ENCODE measurements at places on chromosomes 7 and 10.

- DNase-seq: no peak
Measured at GRCh38 chr7:93817526-93817925, 73.0 kb downstream of the TFPI2 start.

DNA sequence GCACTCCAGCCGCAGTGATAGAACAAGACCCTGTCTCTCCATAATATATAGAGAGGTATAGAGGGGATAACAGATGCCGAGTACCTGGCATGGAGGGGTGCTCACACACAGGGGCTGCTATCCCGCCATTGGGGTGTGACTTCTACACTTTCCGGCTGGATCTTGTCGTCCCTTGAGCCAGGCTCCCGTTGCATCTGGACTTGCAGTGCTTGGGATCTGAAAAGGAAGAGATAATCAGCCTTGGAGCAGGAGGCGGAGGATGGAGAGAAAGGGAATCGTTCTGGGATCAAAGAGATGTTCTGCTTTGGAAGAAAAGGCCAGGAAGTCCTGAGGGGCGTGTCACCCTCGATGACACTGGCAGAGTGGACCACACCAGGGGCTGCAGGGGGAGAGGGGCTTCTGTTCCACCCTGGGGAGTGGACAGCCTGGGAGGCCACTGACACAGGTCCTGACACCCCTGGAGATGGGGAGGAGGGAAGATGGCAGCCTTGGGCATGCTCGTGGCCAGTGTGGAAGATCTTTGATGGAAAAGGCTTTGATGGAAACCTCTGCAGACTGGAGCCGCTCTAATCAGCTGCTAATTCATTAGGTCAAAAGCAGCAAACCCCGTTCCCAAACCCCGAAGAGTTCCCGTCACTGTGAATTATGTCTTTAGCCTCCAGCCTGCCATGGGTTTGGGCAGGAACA lies 85.1 kb downstream of the CARD11 start:
- DNase-seq: no peak

DNA sequence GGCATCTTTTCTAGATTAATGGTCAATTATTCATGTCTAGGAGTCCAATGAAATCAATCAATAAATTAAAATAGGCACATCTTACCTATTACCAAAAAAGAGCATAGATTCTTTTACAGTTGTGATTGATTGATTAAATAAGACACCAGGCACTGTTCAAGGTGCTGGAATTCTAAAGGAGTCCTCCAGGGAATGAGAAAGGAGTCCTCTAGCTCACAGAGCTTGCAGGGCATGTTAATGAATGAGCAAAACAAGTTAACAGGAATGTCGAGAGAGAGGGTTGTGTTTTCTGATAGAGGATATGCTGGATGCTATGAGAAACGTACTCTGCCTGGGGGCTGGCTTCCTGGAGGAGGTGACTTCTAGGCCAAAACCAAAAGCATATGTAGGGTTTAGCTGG lies 191.4 kb downstream of the BMPER start:
- DNase-seq: no peak

- no peak for DNase-seq
Measured at GRCh38 chr10:19638896-19639233, 177.4 kb upstream of the PLXDC2 start.

DNA sequence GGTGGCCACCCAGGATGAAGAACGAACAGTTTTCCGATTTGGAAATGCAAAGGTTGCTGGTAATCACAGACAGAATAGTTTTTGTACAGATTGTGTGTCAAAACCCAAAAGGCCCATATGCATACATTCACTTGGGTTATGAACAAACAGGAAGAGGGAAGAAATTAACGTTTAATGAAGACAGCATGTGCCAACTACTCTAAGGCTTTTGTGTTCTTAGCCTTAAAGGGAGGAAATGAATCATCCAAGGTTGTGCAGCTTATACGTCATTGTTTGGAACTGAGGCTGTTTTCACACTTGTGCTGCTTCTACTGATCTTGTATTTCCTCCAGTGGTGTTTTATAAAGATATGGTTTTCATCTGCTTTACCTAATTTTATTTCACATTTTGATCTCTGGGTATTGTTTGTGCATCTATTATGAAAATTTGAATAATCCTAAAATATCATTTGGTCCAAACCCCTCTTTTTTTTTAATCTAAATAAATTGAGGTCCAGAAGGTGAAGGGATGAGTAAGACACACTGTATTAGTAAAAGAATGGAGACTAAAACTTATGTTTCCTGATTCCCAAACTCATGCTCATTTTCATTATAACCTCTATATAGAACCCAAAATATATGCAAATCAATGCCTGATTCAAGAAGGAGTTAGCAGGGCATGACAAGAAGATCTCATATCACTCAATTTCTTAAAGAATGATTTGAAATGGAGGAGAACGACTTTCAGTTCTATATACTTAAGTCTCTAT lies 373.1 kb downstream of the THSD7A start:
- DNase-seq: peak; percentile 14

GRCh38 chr7:116353647-116354046 lies 143.3 kb downstream of the TES start:
- no peak for DNase-seq

DNA sequence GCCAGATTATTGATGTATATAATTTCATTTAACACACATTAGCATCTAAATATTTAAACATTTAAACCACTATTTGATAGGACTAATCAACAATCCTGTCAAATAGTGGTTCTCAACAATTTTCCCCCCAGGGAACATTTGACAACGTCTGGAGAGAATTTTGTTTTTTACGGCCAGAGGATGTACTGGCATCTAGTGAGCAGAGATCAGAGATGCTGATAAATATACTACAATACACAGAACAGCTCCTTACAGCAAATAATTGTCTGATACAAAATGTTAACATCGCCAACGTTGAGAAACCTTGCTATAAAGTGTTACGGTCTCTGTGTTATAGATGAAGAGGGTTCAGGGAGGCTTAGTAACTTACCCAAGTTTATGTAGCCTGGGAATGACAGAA lies 25.0 kb upstream of the TMEM229A start:
- no peak for DNase-seq

DNA sequence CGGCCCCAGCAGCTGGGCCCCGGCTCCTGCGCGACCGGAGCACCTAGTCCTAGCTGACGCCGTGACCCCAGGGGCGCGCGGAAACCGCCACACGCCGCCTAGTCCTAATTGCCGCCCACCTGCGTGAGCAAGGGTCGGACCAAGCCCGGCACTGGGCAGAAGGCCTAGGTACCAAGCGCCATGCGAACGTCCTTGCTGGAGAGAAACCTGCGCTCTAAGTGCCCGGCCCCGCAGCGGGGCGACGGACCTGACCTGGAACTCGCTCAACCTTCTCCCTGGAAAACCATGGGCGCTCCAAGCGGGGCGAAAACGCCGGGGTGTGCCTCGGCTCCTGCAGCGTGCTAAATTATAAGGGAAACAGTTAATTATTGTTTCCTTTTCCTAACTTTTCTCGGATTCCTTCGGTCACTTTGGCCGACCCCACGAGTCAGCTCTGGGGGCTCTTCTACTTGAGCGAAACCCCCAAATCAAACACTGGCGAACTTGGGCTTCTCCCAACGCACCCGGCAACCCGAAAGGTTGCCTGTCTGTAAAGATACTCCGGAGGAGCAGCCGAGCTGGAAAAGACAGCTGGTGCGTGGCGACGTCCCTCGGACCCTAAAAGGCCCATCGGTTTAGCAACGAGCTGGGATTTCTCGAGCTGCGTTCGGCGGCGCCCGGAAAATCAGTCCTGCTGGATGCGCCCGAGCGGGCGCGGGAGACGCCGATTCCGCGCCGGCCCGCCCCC lies 5.3 kb upstream of the EBF3 start:
- no peak for DNase-seq

DNA sequence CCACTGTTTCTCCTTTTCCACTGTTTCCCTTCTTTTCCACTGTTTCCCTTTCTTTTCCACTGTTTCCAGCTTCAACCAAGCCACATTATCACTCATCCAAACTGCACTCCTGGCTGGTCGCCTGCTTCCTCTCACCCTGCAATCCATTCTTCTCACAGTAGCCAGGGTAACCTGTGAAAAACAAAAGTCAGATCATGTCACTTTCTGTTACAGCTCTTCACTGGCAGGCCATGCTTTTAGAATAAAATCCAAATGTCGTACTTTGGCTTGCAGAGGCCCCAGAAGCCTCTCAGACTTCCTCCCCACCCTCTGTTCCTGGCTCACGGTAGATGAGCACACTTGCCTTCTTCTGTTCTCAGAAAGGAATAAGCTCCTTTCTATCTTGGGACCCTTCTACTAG lies 33.9 kb downstream of the STARD3NL start:
- no peak for DNase-seq

- DNase-seq: no peak
Measured at GRCh38 chr7:108611268-108611667, 41.6 kb downstream of the DNAJB9 start.

GRCh38 chr7:131563918-131564317 lies 7.5 kb upstream of the PODXL start:
- DNase-seq: no peak

DNA sequence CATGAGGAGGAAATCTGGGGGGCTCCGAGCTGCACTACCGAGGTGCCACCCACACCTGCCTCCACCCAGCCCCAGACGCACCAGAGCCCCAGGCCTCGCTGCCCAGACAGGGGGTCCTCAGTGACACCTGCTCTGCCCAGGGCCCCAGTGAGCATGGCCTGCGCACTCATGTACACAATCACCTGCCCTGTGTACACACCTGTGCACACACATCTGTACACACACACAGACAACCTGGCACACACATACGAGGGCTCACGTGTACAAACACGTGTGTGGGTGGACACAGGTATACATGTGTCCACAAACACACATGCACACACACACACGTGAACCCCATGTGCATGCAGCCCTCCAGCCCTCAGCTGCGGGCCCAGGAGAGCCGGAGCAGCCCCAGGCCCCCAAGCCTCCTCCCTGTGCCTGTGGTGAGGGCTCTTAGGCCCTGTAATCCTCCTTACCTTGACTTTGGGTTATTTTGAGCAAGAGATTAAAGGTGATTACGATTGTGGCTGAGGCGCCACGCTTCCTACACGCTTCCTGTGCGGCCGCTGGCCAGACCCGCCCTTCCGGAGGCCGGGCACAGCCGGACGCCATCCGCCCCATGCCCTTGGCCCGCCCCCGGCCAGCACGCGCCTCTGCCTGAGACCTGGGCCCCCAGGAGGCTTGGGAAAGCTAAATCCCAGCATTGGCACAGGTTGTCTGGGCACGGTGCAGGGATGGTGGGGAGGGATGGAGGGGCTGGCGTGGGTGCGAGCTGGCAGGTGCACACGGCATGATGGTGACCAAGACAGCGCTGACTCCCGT lies 71.9 kb downstream of the ELFN1 start:
- DNase-seq: no peak

DNA sequence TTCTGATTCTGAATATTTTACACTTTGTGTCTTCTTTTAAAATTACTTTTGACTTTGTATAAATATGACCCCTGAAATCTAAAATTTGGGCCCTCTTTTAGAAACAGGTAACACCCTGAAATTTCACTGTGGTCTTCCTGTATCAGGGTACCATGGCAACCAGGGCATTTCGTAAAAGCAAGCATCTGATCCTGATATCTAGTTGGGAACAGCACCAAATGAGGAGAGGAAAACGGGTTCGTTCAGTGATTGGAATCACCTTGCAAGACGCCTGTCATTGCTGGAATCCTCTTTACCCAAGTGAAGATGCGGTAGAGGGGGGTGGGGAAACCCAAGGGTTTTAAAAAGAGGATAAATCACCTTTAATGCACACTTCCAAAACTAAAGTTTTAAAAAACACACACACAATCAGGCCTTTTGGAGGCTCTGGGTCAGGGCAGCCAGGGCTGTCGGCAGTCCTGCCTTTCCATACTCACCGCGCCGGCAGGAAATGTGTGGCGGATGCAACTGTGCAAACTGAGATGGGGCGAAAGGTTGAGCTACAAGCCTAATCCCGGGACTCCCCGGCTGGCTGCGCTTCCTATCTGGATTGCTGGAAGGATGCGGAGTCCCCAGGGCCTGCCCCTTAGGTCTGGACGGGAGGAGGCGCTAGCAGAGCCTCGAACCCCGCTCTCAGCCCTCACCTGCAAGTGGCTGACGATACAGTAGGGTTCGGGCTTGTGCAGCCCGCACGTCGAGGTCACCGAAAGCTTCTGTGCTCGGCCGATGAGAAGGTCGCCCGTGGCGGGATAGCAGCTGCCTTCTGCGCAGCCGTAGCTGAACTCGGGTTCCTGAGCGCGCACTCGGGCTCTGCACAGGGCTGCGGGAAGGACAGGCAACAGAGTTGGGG lies 1.8 kb downstream of the LAMB1 start:
- no peak for DNase-seq

DNA sequence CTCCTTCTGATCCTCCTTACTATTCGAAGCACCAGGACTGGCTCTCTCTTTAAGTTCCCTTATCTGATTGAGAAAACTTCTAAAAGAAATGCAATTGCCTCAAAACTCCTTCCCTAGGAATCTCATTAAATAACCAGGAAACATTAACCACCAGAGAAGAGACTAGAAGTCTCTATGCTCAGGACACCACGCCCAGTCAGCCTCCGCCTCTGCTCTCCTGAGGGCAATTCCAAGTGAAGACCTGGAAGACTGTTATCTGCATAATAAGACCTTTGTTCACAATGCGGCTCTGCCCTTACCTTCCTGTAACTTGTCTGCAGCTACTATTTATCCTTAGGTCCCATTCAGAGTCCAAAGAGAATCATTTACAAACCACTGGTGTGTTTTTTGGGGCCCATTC lies 78.8 kb downstream of the ELMO1 start:
- no peak for DNase-seq

DNA sequence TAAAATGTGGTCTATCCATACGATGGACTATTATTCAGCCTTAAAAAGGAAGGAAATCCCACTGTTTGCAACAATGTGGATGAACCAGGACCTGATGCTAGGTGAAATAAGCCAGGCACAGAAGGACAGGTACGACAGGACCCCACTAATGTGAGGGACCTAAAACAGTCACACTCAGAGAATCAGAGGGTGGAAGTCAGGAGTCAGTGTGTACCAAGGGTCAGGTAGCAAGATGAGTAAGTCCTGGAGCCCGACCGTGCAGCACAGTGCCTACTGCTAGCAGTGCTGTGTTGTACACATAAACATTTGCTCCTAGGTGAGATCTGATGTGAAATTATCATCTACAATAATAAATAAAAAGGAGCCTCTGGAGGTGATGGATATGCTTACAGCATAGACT lies 322.3 kb downstream of the GLRX3 start:
- DNase-seq: no peak

DNA sequence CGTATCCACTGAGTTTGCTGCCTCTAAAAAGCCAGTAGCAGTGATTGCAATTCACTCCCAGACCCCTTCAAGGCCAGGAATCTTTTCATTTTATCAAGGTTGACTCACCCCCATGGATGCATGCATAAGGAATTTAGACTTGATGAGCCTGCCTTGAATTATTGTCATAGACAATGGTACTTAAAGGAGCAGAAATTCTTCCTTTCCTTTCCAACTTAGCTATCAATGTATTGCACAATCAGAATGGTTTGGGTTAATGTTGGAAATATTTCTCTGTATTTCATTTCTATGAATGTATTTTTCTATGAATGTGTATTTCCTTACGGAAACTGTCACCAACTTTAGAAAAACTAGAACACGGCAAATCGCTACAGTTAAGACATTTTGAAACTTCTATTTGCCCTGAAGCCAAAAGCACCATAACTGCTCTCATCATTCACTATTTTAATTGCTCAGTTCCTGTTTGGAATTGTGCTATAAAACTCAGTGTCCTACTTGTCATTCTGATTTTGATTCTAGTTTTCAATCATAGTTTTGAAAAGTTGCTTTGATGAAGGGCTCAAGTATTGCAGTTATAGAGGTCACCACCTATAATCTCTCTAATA lies 355.7 kb upstream of the AKR1E2 start:
- DNase-seq: peak; percentile 52
